ENCODE measurements at places on chromosomes 6 and 20. TPM values are rescaled to one million over a fixed set of nuclear protein-coding genes. Genes with fewer than 3 reads are reported as not detected.

RSPO3 gene
- 23.5 TPM for total RNA-seq

OOEP gene
- not detected for total RNA-seq

TSPO2 gene
- total RNA-seq, result not detected

DNA sequence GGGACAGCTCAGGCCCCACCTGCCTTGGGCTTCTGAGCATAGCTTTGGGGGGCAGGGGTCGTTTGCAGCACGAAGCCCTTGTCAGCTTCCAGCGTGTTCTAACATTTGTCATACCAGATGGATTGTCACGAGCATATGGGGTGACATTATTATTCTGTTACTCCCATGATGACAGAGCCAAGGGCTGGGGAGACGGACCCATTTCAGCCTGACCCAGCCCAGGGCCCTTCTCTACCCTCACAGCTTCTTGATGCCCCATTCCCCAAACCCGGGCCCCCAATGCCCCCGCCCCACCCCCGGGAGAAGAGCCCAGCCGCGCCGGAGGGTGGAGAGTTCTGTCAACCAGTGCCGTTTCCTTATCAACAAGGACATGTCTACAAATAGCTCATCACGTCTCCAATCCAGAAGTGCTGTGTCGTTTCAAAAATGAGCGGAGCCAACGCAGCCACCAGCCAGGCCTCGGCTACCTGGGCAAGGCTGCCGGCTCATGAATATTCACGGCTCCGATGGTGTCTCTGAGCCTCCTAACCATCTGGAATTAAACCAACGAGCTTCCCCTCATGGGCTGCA, 9.6 kb upstream of the CHRNA4 start:
- H3K27ac ChIP-seq, result no peak overlapping the region
- no peaks in the 10 kb centered on the region for H3K36me3 ChIP-seq
- no peak for DNase-seq
- H3K4me3 ChIP-seq, result no peak overlapping the region

- H3K27ac ChIP-seq, result peak overlapping the region; percentile 97
- H3K27me3 ChIP-seq, result no peaks in the 10 kb centered on the region
- H3K36me3 ChIP-seq, result no peaks in the 10 kb centered on the region
- no peak for DNase-seq
These were observed 26.1 kb downstream of the MANBAL start for GRCh38 chr20:37315452-37316110.
